ENCODE measurements at places on chromosomes 11 and 22.

DNA sequence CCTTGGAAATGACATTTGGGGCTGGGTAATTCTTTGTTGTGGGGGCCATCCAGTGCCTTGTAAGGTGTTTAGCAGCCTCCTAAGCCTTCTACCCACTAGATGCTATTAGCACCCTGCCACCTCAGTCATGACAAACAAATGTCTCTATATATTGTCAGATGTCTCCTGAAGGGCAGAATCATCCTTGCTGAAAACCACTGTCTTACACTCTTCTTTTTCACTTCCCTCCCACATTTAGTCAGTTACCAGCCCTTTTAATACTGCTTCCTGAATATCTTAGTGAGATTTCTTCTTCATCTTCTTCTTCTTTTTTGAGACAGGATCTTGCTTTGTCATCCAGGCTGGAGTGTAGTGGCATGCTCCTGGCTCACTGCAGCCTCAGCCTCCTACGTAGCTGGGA is 33.1 kb downstream of the TNRC6B start:
- no peak for DNase-seq

DNA sequence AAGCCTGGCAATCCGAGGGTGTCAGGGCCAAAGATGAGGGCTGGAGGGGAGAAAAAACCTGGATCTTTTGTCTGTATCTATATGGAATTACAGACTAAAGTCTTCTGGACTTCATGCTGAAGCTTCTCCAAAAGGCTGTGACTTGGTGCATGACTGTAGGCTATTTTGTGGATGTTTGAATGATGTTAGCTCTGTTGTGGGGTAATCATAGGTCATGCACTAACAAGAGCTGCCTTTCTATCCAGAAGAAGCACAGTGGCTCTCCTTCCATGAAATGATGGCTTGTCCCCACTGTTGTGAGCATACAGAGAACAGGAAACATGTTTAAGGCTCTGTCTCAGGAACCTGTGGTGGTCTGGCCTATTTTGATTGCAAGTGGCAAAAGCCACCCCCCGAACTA is 263.3 kb upstream of the PLET1 start:
- DNase-seq, result no peak

DNA sequence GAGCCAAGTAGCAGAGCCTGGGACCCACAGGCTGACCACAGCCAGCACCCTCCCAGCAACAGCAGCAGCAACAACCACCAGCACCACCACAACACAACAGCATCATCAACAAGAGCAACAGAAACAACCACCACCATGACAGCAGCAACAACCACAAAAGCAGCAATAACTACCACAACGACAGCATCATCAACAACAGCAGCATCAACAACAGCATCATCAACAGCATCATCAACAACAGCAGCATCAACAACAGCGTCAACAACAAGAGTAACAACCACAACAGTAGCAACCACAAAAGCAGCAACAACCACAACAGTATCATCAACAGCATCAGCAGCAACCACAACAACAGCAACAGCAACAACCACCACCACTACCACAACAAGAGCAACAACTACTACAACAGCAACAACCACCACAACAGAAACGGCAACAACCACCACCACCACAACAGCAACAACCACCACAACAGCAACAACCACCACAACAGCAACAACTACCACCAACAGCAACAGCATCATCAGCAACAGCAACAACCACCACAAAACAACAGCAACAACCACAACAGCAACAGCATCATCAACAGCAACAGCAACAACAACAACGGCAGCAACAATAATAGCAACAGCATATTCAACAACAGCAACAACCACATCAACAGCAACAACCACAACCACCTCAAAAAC is 22.1 kb upstream of the FGF3 start:
- no peak for DNase-seq

- DNase-seq, result no peak
These were observed 24.6 kb downstream of the IGF2 start for GRCh38 chr11:2114430-2115241.

- DNase-seq, result no peak
These were observed 19.8 kb upstream of the MPZL2 start for GRCh38 chr11:118283756-118284350.

GRCh38 chr22:43090130-43090789 is 1.1 kb upstream of the TTLL1 start:
- DNase-seq, result peak; percentile 40

Measured in NCI-H2029 (cell line).